ENCODE measurements at places on chromosomes 16 and 17.

GRCh38 chr17:28597606-28598383, 1.0 kb downstream of the SPAG5 start:
- DNase-seq, result no peak

GRCh38 chr16:13041646-13042290, 140.4 kb downstream of the SHISA9 start:
- DNase-seq, result no peak

- DNase-seq, result no peak
Measured at GRCh38 chr16:28105954-28106353, 42.4 kb upstream of the GSG1L start.

GRCh38 chr17:9907883-9908648, 3.0 kb upstream of the RCVRN start:
- no peak for DNase-seq

DNA sequence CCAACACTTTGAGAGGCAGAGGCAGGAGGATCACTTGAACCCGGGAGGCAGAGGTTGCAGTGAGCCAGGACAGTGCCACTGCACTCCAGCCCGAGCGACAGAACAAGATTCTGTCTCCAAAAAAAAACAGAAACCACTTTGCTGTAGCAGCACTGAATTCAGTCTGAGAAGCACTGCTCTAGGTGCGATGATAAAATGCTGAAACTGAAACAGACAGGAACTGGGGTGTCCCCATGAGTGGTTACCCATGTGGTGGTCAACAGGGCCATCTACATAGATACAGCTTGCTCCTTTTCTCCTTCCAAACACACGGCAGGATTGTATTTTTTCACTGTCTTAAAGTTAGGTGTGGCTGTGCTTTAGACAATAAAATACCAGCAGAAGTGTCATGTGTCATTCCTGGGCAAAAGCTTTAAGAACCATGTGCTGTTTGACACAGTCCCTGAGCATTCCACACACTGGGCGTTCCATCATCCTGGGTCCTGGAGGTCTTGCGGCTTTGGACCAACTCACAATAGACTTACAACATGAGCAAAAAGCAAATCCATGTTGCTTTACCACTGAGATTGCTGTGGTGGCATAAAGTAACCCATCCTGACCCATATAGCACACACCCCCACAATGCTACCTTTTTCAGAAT, 11.5 kb downstream of the GAS7 start:
- DNase-seq, result no peak

DNA sequence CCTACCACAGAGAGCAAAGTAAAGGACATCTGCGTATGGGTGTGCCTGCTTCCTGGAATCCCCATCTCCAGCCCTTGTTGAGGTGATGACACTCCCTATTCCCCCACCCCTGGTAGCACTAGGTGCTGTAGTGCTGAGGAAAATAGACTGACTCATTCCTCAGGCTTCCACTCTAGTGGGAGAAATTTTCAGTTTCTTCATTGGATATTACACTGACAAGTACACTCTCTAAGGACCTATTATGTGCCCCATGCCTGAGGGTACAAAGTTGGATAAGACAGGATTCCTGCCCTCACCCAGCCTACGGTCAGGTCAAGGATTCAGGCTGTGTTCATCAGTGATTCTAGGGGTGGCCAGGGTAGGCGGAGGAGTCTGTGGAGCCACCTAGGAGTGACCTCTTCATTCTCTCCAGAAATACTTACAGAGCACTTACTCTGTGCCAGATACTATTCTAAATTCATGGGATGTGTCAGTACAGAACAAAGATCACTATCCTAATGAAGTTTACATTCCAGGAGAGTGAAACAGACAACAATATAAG, 4.5 kb upstream of the ZC3H7A start:
- no peak for DNase-seq

DNA sequence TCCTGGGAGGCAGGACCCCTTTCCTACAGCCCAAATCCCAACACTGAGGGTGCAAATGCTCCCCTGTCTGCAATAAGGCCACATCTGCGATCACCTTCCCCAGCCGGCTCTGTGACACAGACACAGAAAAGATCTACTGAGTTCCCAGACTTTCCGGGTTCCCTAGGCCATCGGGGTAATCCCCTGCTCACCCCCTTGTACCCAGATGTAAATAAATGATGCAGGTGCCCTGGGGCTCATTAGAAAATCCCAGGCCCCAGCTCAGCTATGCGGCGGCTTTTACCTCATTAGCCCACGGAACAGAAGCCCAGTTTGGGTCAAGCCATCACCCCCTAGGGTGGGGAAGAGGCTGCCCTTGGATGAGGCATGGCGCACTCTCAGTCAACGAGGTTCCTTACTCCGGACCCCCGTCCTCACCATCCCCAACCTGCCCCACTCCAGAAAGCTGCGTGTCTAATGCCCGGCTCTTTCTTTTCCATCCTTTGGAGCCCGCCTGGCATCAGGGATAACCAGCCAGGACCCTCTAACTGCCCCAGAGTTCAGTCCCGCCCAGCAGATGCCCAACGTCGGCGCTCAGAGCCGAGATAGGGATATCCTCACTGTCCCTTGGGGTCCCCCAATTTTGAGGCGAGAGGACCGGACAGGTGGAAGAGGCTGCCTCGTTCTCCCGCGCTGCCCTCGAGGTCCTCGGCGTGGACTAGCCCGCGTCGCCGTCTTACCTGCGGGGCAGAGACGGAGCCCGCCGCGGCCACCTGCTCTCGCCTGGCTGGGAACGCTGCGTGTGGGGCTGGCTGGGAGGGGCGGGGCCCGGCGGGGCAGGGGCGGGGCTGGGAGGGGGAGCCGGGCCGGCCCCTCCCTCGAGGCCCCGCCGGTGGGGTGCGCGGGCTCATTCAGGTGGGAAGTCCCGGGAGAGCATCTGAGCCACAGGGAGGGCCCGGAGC, at the start of gene ZNF385C:
Gene ZNF385C (minus strand): TSS at position 783 of the 941 bp plus-strand sequence. CDS start 35,417 bp downstream, outside the sequence.
- DNase-seq, result no peak

- no peak for DNase-seq
Measured at GRCh38 chr17:46166692-46167249, 26.5 kb downstream of the KANSL1 start.

- no peak for DNase-seq
Measured at GRCh38 chr17:34579979-34580684, 750 bp downstream of the TMEM132E start.

- no peak for DNase-seq
Measured at GRCh38 chr16:50818380-50818779, 76.5 kb downstream of the CYLD start.

DNA sequence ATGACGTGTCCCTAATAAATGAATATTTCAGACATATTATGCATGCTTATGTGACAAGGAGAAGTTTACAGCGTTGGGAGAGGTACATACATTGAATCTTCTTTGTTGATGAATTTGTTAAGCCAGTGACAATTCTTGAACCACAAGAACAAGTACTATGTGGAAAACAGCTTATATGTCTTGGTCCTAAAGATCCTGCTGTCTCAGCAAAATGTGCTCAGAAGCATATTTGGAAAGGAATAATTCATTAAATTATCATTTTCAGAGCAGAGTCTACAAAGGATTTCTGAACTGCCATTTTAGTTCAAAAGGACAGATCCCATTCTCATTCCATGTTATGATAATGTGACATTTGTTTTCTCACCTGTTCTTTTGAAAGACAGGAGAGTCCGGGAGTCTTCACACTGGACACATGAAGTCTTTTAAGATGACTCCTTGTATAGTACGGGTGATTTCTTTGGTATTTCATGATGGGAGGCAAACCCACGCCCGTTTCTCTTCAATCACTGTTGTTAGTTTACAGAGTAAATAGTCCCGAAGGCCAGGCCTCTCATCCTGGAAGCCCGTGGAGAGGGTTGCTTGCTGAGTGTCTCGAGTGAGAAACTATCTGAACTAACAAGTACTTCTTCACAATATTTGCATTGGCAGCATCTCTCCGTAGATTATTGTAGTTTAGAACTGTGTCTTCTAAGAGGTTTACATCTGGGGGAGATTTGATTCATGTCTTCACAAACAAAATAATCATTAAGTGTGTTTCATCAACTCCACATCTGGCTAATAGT, 26.7 kb downstream of the VPS35L start:
- no peak for DNase-seq

GRCh38 chr16:59758848-59759247, 1024.7 kb upstream of the GOT2 start:
- DNase-seq, result no peak

GRCh38 chr17:29162082-29162908, 17.9 kb downstream of the MYO18A start:
- DNase-seq, result no peak

GRCh38 chr16:52149003-52149402, 397.9 kb downstream of the TOX3 start:
- no peak for DNase-seq

- DNase-seq, result no peak
Measured at GRCh38 chr17:27544350-27545131, 86.4 kb upstream of the LGALS9 start.

DNA sequence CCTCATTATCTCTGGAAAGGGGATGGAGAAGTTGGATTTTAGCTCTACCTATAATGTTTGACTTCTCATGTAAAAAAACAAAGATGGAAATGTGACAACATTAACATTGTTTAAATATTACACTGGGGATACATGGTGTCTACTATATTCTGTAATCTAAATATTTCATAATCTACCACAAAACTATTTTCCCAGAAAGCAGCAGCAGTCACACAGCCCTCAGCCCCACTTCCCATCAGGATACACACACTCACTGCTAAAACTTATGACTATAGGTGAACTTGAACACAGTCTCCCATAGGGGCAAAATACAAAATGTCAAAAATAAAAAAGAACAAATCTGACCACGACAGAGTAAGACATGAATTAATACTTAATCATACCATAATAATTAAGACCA, 95.7 kb downstream of the KANSL1 start:
- DNase-seq, result no peak

GRCh38 chr17:73759734-73760438, 115.6 kb upstream of the SDK2 start:
- DNase-seq, result no peak

GRCh38 chr16:56119133-56119532, 72.2 kb upstream of the GNAO1 start:
- no peak for DNase-seq

DNA sequence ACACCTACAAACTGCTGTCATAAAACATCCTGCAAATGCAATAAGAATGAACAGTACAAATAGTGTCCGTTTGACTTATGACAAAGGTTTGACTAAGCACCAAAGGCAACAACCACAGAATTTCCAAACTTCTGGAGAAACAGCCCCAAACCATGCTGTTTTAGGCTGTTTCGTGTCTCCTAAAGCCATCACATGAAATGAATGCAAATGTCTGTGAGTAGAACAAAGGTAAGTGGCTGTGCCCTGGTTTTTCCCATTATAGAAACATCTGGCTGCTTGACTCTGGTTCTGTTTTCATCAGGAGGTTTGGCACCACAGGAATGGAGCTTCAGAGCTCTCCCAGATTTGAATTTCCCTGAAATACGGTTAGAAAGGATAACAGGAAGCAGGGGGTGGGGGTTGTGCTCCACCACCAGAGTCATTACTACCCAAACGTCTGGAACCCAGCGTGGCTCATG, 4.6 kb upstream of the EMP2 start:
- DNase-seq, result no peak

- DNase-seq, result no peak
Measured at GRCh38 chr16:85750146-85750826, 610 bp downstream of the C16orf74 start.

All from NCI-H1048 (cell line).